CD8-positive, alpha-beta memory T cell (primary cell): ENCODE measurements at places on chromosomes 16 and 17. TPM values are rescaled to one million over a fixed set of nuclear protein-coding genes. Genes with fewer than 3 reads are reported as not detected.

KRTAP9-8 gene
- total RNA-seq = not detected

SLFN12L gene
- total RNA-seq = 50.8 TPM

RAMP2 gene
- total RNA-seq = not detected

CDH15 gene
- not detected for total RNA-seq

- no peak for DNase-seq
- H3K4me3 ChIP-seq = peak overlapping the region; percentile 97
- H3K4me1 ChIP-seq = peaks cover 24% of the 10 kb centered on the region
Measured at GRCh38 chr16:77190190-77190477, 856 bp upstream of the MON1B start.

GRCh38 chr17:7043497-7044198 lies at the start of gene SLC16A11:
Gene SLC16A11, minus strand, starts transcription at chr17:7044092. Its CDS starts 579 bp downstream, at chr17:7043513.
- H3K27me3 ChIP-seq = no peaks in the 10 kb centered on the region
- peak within 1 kb of the TSS; percentile 60 for H3K4me3 ChIP-seq
- DNase-seq = peak; percentile 33

DNA sequence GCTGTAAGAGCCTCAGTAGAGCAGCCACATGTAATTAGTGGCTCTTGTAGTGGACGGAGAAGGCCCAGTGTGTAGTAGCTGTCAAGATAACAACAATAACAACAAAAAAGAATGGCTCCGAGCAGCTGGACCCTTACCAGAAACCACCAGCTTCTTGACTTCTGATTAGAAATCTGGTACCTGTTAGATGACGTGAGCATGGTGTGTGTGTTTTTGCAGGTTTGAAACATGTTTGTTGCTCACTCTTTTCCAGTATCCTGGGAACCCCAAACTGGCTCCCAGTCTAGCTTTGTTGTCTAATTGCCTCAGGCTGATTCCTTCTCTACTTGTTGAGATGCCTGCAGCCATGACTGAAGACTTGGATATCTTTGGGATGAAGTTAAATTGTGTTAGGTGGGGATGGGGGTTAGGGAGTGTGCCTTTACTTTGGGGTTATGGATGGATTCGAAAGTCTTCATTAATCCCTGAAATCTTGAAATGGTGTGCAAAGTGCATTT lies 21.0 kb downstream of the IGF2BP1 start:
- H3K4me3 ChIP-seq = no peak overlapping the region
- no peak for DNase-seq
- no peak overlapping the region for H3K27ac ChIP-seq
- peaks cover under 1% of the 10 kb centered on the region for H3K27me3 ChIP-seq
- H3K36me3 ChIP-seq = no peaks in the 10 kb centered on the region

- H3K27me3 ChIP-seq = no peaks in the 10 kb centered on the region
- no peak overlapping the region for H3K27ac ChIP-seq
- no peak overlapping the region for H3K4me3 ChIP-seq
- no peaks in the 10 kb centered on the region for H3K36me3 ChIP-seq
Measured at GRCh38 chr17:74147056-74147835, 56.2 kb upstream of the RPL38 start.

DNA sequence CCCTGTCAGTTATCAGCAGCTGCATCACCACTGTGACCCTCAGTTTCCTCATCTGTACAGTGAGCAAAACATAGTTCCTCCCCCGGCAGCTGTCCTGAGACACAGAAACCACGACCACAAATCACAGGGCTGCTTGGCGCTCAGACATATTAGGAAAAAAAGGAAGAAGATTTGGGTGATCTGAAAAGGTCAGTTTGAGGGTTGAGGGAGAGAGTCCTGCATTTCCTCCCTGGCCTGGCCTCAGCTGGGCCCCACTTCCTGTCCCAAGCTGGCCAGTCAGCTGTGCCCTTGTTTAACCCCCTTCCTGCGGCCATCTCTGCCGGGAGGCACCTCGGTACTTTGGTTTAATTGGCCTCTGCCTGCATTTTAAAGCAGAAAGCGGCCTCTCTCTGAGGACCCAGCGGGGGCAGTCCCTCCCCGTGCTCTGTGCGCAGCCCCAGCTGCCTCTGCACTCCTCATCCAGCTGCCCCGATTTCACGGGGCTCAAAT lies 24.0 kb upstream of the CIBAR2 start:
- no peak overlapping the region for H3K4me3 ChIP-seq
- no peak for DNase-seq
- no peaks in the 10 kb centered on the region for H3K36me3 ChIP-seq
- peaks cover 3% of the 10 kb centered on the region for H3K27me3 ChIP-seq
- no peaks in the 10 kb centered on the region for H3K4me1 ChIP-seq

- no peaks in the 10 kb centered on the region for H3K36me3 ChIP-seq
- no peaks in the 10 kb centered on the region for H3K27me3 ChIP-seq
- H3K4me1 ChIP-seq = no peaks in the 10 kb centered on the region
- no peak overlapping the region for H3K4me3 ChIP-seq
- no peak overlapping the region for H3K27ac ChIP-seq
Measured at GRCh38 chr16:87271256-87271655, 45.9 kb downstream of the C16orf95 start.

- peaks cover 1% of the 10 kb centered on the region for H3K36me3 ChIP-seq
- H3K27me3 ChIP-seq = no peaks in the 10 kb centered on the region
- no peak for DNase-seq
- no peak overlapping the region for H3K4me3 ChIP-seq
- H3K4me1 ChIP-seq = peaks cover 30% of the 10 kb centered on the region
Measured at GRCh38 chr16:81461766-81462165, 17.2 kb downstream of the CMIP start.

- H3K36me3 ChIP-seq = no peaks in the 10 kb centered on the region
- H3K4me1 ChIP-seq = no peaks in the 10 kb centered on the region
- no peak for DNase-seq
- H3K27me3 ChIP-seq = no peaks in the 10 kb centered on the region
Measured at GRCh38 chr16:12639044-12639443, 164.6 kb downstream of the CPPED1 start.

DNA sequence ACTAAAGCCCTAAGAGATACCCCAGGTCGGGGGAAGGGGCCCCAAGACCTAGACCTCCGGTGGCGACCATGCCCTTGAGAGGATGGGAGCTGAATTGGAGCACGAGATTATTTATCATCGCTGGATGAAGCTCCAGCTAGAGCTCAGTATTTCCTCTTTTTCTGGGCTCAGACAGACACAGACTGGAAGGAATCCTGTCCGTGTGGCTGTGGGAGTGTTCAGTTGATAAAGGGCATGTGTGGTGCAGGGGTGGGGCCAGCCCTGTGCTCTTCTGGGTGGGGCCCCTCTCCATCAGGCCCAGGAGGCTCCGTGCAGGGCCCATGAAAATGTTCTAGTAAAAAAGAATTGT lies 6.3 kb upstream of the CBX4 start:
- peak overlapping the region; percentile 27 for H3K27ac ChIP-seq
- no peak overlapping the region for H3K4me3 ChIP-seq
- no peak for DNase-seq
- H3K27me3 ChIP-seq = peaks cover 40% of the 10 kb centered on the region
- no peaks in the 10 kb centered on the region for H3K36me3 ChIP-seq

GRCh38 chr16:84121007-84121406 lies 4.3 kb upstream of the MBTPS1 start:
- no peaks in the 10 kb centered on the region for H3K27me3 ChIP-seq
- H3K27ac ChIP-seq = no peak overlapping the region
- H3K4me3 ChIP-seq = no peak overlapping the region

DNA sequence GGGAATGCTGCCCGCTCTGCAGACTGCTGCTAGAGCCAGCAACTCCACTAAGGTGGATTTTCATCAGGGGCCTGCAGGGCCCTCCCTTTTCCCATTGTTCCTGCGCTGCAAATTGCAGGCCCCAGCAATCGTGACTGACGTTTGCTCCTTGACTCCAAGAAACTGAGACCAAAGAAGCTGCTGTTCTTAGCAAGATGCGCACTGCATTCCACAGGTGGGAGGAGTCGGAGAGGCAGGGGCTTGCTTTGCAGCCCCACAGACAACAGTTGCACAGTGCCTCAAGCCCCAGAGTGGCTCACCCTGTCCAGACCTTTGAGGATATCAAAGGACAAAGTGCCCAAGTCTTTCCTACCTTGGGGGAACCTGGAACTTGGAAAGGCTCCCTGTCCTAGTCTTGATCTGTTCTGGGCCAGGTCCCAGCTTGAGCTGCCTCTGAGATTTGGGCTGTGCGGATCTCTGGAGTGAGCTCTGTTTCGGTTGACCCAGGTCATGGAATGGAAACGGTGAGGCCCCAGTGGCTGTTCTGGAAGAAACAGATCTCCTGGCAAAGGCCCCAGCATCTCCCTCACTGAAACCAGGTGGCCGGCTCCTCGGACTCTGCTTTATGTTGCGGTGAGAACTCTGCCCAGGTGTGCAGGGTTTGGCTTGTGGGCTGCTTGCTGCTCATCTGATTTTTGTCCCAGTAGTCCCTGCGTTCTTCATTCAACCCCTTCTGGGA lies 24.9 kb downstream of the PLCD3 start:
- no peak overlapping the region for H3K4me3 ChIP-seq
- no peaks in the 10 kb centered on the region for H3K4me1 ChIP-seq
- H3K27me3 ChIP-seq = no peaks in the 10 kb centered on the region
